ENCODE measurements at places on chromosomes 16 and 17.

DNA sequence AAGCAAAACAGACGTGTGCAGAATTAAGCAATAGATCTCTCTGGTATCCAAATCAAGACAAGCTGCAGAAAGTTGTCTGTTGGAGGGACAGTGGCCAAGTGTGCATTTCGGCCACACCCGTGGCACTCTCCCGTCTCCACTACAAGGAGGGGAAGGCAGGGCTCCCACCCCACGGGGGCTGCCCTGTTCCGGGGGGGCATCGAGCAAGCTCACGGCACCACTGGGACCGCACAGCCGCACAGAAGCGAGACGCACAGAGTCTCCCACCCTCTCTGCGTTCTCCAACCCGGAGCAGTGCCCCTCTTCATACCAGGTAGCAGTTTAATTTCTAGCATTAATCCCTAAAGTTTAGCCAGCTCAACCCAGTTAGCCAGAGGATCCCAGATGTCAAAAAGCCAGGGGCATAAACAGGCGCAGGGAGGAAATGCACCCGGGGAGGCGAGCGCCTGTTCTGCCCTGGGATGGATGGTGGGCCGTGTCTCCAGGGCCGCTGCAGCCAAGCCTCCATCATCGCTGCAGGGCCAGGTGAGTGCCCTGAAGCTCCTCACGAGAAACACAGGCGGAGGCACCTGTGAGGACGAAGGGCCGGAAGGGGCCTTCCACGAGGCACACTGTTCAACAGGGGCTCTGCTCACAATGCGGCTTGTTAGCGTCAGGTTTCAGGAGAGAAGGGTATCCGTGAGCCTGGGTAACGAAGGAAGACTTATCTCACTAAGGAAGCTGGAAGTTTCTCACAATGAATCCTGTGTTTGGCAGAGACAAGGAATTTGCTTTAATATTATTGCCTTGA lies 42.1 kb upstream of the METRNL start:
- no peak for DNase-seq

- DNase-seq = no peak
Measured at GRCh38 chr17:13016881-13017654, 759 bp downstream of the ELAC2 start.

DNA sequence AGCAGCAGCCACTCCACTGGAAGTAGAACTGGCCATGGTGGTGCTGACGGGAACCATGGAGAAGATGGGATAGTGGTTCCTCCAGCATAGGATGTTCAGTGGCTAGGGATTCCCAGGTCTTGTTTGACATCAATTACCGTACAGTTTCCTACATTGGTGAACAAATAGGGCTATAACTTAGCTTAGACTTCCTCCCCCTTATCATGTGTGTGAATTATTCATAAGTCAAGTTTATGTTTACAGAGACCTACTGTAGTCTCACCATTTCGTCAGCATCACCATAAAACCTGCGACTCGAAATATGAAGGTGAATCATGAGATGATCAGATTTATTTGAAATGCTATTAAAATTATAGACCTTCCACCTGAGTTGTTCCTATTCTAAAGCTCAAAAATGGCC lies 1.2 kb downstream of the KRTAP2-3 start:
- no peak for DNase-seq

GRCh38 chr16:58366247-58367031 lies 25.8 kb upstream of the GINS3 start:
- DNase-seq = no peak

DNA sequence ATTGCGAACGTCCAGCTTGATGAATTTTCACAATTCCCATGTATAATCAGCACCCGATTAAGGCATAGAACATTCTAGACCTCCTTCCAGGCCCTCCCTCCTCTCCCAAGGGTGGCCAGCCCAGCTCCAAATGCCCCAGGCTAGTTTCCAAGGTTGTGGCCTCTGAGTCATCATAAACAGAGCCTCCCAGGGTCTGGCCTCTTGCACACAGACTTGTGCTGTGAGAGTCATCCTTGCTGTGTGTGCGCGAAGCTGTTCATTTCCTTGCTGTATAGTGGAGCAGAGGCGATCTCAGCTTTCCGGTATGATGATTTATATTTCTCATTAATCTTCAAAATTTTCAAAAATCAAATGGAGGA lies 20.5 kb upstream of the JPH3 start:
- DNase-seq = no peak

DNA sequence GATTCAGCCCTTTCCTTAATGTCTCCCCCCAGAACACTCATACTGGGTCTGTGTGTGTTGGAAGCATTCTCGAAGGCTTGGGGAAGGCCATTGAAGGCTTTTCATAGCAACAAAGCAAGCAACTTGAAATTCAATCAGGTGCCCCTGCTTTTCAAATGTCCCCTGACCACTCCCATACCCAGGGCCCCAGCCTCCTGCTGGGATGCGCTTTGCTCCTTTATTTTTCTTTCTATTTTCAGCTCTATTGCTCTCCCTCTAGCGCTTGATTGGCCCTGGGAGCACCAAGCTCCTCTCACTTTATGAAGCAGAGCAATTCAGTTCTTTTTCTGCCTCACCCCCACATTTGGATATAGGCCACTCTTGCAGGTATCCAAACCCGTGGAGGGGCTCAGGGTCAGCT lies 92.0 kb downstream of the WSCD1 start:
- no peak for DNase-seq

GRCh38 chr16:31295206-31295605 lies 35.4 kb downstream of the ITGAM start:
- DNase-seq = no peak

DNA sequence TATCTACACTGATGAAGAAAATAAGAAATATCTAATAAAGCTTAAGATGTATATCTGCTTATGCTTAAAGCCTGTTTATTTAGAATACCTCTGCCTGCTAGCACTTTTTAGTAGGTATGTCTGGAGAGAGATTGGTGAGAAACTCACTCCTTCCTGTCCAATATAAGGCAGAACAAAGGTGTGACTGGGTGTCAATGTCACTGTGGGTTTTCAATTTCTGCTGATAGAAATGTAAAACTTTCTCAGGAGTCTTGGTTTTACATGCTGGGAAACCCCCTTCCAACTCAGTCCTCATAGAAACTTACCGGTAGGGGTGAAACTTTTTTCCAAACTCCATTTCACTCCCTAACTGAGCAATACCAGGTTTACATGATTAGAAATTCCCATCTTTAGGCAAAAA lies 17.8 kb upstream of the MPHOSPH6 start:
- no peak for DNase-seq

All from stimulated activated CD4-positive, alpha-beta T cell treated with anti-CD3 and anti-CD28 coated beads, Interleukin-12 subunit alpha, Interleukin-12 subunit beta, amount 100 ng/mL, for 24 hours (primary cell).